ENCODE measurements at places on chromosomes 16 and 17. TPM values are rescaled to one million over a fixed set of nuclear protein-coding genes. Genes with fewer than 3 reads are reported as not detected.

DNA sequence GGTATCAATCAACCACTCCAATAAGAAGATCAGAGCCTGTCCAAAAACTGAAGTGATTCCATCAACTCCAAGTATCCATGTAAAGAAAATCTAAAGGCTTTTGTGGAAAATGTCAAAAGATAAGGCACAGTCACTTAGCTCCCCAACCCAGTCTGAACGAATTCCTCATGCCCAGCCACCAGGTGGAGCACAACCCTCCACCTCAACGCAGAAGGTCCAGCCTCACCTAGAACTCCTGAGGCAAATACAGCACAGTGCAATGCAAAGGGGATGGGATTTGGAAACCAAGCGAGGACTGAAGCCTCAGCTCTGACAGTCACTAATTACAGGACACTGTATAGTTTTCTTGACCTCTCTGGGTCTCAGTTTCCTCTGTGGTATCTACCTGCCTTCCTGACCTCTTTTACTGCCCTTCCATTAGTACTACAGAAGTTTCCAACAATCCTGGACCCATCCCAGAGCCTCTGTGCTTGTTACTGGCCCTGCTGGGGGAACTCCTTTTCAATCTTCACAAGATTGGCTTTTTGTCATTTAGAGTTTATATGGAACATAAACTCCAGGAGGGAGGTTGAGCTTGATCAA is 2.0 kb downstream of the NCBP3 start:
- no peak for DNase-seq

The HID1 gene
- total RNA-seq: 104 TPM

The NDRG4 gene
- 636 TPM for total RNA-seq

DNA sequence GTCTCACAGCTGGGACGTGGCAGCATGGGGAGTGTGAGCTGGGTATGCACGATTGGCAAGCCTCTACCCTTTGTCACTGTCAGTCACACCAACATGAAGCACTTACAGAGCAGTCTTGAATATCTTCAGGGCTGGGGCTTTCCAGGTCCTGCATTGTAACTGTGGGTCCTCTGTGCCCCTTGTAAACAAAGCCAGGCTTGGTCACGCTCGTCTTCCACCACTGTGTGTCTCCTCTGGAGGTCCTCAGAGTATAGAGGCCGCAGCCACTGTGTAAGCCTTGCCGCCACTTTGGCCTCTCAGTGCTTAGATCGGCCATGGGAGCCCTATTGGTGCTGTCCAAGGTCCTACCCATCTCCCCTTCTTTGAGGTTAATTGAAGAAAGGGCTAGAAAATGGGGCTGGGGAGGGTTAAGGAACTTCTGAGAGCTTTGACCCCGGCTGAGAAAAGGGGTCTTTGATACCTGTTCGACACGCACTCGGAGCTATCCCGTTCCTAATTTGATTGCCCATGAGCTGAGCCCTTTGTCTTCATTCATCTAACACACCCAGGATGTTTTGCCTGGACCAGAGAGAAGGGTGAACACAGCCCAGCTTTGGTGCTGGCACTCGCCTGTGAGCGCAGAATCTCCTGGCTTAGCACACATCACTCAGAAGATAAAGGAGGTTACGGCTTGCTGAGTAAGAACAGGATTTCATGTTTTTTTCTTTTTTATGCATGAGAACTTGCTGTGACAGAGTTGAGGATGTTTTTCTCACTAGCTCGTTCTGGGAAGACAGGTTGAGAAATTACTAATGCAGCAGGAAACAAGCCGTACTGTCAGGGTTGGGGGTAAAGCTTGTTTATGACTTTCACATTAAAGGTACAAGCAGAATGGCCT is 267.9 kb downstream of the CPPED1 start:
- DNase-seq: no peak

GRCh38 chr16:71364133-71364681 is 5.7 kb downstream of the CALB2 start:
- DNase-seq: no peak

DNA sequence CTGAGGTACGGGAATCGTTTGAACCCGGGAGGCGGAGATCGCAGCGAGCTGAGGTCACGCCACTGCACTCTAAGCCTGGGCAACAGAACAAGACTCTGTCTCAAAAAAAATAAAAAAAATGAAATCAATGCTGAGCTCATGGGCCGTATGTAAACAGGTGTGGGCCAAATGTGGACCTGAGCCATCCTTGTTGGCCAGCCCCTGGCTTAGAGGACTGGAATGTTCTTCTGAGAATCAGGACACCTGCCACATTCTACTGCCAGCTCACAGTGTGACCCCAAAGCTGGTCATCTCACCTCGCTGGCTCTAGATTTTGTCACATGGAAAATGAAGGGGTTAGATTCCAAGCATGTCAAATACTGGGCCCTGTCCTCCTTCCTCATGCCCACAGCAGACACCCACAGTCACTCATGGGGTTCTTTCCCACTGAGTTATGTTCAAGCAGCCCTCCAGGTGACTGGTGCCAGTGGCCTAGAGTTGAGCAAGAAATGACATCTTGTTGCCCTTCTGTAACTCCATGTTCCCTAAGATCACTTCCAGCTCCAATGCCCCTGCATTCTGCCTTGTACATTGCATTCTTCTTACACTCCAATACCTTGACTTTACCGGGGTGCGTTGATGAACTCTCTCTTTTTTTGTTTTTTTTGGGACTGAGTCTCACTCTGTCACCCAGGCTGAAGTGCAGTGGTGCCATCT is 110.6 kb downstream of the ABCC1 start:
- DNase-seq: no peak

The LITAFD gene
- total RNA-seq: not detected

DNA sequence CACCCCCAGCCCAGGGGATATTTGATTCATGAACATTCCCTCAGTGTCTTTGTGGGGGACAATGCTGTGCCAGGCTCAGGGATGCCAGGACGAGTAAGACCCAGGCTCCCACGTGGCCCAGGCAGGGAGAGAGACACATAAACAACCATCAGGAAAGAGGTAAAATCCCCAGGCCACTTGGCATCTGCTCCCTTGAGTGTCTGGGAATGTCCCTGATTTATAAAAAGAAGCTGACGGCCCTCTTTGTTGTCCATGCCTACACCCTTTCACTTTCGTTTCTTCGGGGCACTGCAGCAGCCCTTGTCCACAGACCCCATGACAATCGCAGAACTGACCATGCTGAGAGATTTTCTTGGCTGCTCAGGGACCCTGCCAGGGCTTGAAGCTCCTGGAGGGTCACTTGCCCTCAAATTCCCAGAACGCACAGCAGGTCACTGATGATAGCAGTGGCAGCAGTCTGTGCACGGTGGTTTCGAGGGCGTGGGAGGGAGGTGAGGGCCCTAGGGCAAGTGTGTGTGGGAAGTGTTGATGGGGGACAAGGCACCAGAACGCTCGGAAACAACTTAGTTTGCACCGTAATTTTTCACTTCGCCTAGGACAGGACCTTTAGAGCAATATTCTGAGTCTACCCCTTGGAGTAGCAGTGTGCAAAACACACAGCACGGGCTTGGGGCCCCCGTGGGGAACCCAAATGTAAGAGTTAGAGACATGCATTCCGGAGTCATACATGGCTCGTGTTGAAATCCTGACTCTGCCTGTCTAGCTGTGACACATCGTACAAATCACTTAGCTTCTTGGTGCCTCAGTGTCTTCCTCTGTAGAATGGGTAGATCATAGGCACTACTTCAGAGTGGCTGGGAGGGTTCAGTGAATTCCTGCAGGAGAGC is 4.7 kb downstream of the NOD2 start:
- DNase-seq: no peak

- DNase-seq: no peak
Measured at GRCh38 chr17:43125967-43126910, 1.1 kb upstream of the BRCA1 start.

The LYRM9 gene
- total RNA-seq: 44.8 TPM

DNA sequence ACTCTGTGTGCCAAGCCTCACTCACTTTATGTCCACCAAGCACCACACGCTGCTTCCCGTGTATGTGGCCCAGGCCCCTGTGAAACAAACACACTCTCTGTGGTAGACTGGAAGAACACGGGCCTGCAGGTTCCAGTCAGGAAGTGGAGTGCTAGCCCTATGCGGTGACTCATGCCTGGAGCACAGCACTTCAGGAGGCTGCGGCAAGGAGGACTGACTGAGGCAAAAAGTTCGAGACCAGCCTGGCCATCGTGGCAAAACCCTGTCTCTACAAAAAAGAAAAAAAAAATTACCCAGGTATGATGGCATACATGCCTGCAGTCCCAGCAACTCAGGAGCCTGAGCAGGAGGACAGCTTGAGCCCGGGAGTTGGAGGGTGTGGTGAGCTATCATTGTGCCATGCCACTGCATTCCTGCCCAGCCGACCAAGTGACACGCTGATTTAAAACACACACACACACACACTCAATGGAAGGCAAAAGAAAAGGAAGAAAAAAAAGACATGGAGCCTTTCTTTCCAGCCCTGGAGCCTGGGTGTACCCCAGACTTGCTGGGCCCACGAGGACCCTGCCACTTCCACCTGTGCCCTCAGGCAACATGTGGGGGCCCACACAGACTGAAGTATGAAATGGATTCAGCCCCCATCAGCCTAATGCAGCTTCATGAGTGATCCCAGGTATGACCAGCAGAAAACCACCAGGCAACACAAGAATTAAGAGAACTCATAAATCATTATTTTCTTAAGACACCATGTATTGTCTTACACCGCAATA is 126.6 kb downstream of the ANKRD11 start:
- no peak for DNase-seq

Measured in dorsolateral prefrontal cortex (tissue), 122 donors.